ENCODE measurements at places on chromosomes 11 and 22.
A peak's percentile ranks its signal among the peaks of the same experiment; 100 is the strongest.

DNA sequence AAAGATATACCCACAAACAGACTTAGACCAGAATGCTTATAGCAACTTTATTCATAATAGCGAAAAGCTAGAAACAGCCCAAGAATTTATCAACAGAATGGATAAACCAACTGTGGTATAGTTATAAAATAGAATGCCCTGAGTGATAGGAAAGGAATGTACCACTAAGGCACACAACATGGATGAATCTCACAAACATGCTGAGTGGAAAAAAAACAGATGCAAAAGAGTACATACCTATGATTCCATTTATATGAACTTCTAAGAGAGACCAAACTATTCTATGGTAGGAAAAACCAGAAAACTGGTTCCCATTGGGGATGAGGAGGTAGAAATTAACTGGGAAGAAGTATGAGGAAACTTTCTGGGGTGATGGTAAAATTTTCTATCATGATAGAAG, 40.4 kb upstream of the GRIK4 start:
- DNase-seq: no peak

GRCh38 chr11:36447947-36448346, 62.1 kb downstream of the TRAF6 start:
- no peak for DNase-seq

GRCh38 chr11:71530602-71531001, 3.5 kb downstream of the KRTAP5-7 start:
- no peak for DNase-seq

DNA sequence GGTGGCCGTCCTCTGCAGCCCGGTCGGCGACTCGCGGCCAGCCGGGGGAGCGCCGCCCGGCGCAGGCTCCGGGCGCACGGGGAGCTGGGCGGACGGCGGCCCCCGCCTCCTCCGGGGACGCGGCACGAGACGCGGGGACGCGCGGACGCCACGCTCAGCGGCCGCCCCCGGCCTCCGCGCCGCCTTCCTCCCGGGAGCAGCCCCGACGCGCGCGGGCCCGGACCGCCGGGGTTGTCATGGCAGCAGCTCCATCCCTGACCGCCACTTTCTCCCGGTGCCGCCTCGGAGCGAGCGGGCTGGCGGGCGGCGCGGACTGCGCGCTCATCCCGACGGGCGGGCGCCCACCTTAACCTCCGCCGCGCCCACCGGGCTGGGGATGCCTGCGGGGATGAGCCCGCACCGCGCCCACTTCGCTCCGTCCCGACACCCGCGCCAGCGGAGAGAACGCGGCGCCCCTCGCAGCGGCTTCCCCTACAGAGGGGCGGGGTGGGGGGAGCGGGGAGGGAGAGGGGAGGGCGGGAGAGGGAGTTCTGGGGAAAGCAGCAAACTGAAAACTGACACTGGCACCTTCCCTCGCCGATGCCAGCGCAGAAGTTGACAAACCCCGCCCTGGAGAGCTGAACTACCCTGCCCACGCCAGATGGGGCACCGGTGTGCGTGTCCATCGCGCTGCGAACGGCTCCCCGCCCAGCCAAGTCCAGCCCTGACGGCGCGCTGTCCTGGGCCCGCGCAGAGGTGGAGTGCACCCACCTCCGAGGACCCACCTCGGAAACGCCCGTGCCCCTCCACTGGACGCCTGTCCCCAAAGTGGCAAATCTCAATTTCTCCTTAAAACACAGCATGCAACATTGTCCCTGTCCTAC, 588.4 kb downstream of the OPCML start:
- no peak for DNase-seq

- DNase-seq: no peak
Measured at GRCh38 chr22:47113853-47114415, 351.5 kb downstream of the TBC1D22A start.

DNA sequence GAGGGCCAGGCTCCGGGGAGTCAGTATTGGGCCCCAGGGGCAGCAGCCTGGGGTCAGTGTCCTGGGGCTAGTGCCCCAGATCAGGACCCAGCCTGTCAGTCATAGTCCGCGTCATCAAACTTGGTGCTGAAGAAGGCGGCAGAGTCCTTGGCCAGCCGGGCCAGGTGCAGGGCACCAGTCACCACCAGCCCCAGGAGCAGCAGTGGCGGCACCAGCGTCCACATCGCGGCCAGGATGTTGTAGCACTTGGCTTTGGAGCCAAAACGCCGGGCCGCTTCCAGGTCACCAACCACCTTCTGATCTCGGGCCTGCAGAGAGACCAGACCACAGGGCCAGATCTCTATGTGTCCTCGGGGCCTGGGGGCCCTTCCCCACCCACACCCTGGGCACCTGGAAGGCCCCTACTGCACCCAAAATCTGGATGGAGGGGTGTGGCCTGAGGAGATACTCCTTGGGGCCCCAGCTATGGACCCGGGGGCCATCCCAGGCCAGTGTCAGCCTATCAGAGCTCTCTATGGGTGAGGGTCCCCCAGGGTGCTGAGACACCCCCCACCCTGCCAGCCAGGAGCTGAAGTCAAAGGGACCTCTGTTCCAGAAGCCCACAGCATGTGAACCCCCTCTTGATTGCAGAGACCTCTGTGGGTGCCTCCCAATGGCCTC, 790 bp downstream of the IFITM5 start:
- peak; percentile 3 for DNase-seq

DNA sequence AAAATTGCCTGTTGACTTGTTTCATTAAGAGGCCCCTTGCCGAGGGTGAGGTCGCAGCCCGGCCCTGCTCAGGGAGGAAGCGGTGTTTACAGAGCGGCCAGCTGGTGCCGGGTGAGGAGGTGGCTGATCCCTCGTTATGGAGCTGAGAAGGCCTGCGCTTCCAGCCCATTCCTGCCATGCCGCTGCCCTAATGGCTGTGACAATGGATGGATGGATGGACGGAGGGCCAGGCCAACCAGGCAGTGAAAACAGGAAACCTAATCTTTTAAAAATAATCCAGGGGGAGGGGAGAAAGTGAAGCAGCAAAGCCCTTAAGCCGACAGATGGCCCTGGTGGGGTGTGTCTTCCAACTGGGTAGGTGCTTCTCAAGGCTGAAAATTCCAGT, 38.5 kb downstream of the BCR start:
- peak; percentile 95 for DNase-seq

DNA sequence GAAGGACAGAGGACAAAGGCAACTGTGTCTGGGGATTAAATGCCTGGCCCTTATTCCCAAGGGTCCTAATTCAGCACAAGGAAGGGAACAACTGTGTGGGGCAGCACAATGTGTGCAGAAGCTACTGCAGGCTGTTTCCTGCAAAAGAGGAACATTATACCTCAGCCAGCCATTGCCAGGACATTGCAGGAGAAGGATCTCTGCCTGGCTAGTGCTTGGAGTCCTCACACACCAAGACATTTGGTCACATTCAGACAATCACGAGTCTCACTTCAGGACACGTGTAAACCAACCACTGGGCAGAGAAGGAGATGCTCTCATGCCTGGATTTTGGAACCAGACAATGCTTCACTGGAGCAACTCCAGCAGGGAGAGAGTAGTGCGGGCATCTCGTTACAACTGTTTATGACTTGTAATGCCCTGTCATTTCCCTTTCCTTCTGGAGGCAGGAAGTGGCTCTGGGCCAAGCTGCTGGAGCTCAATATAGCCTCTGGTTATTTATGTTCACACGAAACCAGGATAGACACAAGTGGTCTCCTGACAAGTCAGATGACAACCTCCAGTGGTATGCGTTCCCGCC, 23.9 kb upstream of the ZC3H12C start:
- DNase-seq: no peak

- peak; percentile 60 for DNase-seq
Measured at GRCh38 chr11:2186669-2187279, 15.2 kb upstream of the TH start.

- no peak for DNase-seq
Measured at GRCh38 chr11:57251491-57252104, 14.5 kb upstream of the APLNR start.

- DNase-seq: no peak
Measured at GRCh38 chr11:70288721-70289120, 18.2 kb downstream of the PPFIA1 start.

DNA sequence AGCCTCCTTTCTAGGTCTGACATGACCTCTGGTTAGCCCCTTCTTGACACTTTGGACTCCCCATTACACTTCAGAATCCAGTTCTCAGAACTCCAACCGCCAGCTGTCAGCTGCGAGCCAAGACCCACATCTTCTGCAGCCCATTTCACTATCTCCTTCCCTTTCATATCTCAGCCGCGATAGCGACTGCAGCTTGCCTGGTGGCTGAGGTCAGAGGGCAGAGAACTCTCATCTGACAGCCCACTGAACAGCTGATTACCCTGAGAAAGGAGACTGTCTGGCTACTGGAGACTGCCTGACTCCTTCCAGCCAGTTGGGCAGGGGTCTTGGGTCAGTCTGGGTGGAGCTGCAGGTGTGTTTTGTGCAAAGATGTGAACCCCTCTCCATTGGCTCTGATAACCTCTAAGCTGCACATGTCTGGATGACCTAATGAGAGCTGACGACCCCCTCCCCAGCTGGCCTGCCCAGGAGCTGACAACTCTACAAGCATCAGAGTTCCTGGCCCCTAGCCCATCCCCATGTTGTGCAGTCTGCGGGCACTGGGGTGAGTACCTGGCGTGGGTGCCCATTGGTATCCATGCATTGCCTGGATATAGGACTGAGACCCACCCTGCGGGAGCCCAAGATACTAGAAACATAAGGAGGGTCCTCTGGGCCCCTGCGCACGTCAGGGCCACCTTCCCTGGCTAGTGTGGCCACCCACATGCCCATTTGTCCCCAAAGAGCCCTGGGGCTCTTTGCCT, 1.1 kb downstream of the CHRM1 start:
- DNase-seq: no peak

GRCh38 chr11:3000032-3000961, 8.2 kb upstream of the NAP1L4 start:
- DNase-seq: no peak

DNA sequence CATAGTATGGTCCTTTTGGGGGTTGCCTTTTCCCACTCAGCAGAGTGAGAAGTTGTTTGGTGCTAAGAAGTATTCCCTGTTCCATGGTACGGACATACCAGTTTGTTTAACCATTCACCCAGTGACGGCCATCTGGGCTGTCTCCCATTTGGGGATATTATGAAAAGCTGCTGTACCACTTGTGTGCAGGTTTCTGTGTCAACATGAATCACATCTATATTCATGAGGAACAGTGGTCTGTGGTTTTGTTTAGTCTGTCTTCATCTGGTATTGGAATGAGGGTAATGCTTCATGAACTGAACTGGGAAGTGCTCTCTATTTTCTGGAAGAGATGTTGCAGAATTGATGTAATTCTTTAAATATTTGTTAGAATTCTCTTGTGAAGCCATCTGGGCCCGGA, 89.5 kb downstream of the TRMU start:
- DNase-seq: no peak

- no peak for DNase-seq
Measured at GRCh38 chr11:107180236-107180635, 162.0 kb upstream of the GUCY1A2 start.

- DNase-seq: no peak
Measured at GRCh38 chr11:125286486-125286885, 121.9 kb downstream of the PKNOX2 start.

DNA sequence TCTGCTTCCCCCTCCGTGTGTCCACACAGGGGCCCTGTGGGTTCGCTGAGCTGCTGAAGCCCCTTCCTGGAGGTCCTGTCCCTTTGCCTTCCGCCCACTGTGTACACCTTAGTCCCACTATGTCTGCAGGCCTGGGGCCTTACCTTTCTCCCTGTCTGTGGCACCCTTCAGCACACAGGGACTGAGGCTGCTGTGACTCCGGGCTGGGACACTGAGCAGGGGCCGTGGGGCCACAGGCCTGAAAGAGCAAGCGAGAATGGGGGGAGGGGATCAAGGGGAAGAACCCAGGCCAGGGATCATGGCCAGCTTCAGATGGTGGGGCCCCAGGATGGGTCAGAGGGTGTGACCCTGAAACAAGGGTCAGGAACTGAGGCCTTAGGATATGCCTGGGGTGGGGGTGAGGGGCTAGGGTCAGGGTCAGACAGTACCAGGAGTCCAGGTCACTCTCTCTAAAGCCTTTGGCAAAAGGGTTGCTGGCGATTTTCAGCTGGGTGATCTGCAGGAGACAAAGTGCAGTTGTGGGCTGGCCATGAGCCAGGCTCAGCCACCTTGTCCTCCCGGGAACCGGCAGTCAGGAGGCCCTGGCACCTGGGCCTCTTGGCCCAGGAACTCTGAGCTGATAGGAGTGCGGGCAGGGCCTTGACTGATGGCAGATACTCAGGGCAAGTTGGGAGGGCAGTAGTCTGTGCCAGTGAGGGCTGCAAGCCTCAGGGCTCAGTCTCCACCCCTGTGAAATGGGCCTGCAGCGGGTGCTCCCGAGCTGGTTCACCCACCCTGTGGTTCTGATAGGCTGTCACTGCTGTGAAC, 2.6 kb upstream of the NUDT8 start:
- DNase-seq: no peak

Measured in WERI-Rb-1 (cell line).